Left renal cortex interstitium (tissue), 4 donors: ENCODE measurements at places on chromosomes 6 and 20. TPM values are rescaled to one million over a fixed set of nuclear protein-coding genes. Genes with fewer than 3 reads are reported as not detected.

Gene IMPG1
- polyA plus RNA-seq = 3.3 TPM

DNA sequence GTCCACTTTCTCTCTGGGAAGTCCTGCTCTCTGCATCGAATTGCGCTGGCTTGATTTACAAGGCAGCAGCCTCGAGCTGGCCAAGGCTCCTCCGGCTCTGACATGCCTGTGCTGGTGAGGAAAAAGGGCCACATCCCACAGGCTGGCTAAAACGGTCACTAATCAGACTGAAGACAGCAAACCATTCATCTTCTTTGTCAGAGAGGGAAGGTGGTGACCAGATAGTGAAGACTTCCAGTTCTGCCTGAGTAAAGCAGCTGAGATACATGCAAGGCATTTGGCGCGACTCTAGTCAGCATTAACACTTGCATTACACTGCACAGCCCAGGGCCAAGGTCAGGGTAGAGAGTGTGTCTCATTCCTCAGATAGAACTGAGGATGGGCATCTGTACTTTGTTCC, 203.2 kb upstream of the MAP3K7 start:
- no peak for DNase-seq

GRCh38 chr6:76790881-76791280, 672.4 kb downstream of the HTR1B start:
- no peak for DNase-seq

Gene SMOC2
- polyA plus RNA-seq = 38.2 TPM

GRCh38 chr6:27161946-27162603, 85.4 kb upstream of the PRSS16 start:
- no peak for DNase-seq

DNA sequence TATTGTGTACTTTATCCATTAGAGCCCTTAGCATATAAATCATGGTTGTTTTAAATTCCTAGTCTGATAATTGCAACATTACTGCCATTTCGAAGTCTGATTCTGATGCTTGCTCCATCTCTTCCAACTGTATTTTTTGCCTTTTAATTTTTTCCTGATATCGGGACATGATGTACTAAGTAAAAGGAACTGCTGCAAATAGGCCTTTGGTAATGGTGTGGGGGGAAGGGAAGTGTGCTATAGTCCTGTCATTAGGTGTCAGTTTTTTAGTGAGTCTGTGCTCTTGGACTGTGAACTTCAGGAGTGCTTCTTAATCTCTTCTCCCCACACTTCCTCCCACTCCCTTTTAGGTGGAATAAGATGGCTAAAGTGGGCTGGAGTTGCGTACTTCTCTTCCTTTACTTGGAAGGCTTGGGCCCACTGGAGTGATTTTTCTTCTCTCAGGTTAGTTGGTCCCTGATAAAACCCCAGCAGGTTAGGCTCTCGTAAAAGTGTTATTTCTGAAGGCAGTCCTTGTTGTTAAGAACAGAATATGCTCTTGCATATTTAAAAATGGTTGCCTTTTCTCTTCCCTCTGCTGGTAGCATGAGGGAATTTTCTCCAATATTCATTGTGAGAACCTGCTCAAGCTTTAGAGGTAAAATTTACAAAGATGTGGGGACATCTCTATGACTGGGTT, 18.1 kb downstream of the STXBP5 start:
- no peak for DNase-seq

Gene GRIK2
- polyA plus RNA-seq = 12.1 TPM

DNA sequence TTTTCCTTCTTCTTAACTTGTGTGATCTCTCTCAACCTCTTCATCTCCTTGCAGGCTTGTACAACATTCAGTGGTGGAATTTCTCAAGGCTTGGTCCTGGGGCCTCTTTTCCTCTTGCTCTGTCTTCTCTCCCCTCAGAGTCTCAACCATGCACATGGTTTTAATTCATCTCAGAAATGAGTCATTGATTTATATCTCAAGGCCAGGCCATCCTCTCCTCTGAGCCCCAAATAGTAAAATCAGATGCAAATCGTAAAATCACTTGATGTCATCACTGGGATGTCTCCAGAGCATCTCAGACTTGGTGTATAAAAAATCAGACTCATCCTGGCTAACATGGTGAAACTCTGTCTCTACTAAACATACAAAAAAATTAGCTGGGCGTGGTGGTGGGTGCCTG, 85.0 kb downstream of the FNDC1 start:
- no peak for DNase-seq

DNA sequence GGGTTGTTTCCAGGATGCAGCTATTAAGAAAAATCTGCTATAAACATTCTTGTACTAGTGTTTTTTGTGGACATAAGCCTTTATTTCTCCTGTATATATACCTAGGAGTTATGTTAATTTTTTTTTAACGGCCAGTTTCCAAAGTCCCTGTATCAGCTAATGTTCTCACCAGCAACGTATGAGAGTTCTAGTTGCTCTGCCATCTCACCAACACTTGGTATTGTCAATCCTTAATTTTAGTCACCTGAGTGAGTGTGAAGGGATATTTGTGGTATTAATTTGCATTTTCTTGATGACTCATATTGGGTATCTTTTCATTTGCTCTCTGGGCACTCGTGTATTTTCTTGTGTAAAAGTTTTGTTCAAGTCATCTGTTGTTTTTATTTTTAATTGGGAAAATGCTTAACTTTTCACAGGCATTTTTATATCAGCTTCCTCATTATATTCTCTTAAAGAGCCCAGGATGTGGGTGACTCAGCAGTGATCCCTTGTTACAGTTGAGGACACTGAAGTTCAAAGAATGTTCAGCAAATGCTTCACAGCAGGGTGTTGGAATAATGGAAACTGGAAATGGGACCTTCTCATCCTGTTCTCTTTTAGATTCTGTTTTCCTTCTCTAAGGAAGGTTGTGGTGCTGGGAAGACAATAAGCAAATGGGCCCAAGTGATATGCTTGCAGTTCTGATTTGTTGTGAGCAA, 211.7 kb upstream of the PRND start:
- no peak for DNase-seq

Gene ID4
- 159 TPM for polyA plus RNA-seq

Gene CST4
- polyA plus RNA-seq = not detected

GRCh38 chr6:4559281-4559875, 216.8 kb upstream of the CDYL start:
- DNase-seq = no peak

DNA sequence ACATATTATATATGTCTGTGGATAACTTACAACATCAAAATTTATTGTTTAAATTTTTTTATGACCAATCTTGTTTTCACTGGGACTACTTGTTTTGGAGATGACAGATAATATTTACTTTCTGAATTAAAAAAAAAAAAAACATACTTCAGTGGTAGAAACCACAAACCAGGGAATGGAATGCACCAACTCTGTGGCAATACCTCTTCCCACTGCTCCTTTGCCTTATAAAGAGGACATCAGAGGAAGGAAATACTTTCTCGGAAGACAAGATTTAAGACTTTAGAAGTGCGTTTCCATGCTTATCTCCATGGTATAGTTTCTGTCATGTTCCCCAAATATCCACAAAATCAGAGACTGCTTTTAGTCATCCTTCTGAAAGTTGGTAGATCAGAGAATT, 1241.1 kb upstream of the EYS start:
- DNase-seq = no peak

DNA sequence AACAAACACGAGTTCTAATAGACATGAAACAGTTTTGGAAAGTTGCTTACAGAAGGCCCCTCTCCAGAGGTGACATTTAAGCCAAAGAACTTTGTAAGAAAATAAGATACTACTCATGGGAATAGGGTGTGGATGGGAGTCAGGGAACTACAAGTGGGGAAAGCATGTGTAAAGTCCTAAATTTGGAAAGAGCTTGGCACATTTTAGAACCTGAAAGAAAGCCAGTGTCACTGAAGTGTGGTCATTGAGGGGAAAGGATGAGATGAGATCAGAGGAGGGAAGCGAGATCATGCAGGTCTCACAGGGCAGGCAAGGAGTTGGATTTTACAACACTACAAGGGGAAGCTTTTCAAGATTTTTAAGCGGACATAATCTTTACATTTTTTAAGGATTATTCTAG, 38.0 kb downstream of the VGLL2 start:
- no peak for DNase-seq

DNA sequence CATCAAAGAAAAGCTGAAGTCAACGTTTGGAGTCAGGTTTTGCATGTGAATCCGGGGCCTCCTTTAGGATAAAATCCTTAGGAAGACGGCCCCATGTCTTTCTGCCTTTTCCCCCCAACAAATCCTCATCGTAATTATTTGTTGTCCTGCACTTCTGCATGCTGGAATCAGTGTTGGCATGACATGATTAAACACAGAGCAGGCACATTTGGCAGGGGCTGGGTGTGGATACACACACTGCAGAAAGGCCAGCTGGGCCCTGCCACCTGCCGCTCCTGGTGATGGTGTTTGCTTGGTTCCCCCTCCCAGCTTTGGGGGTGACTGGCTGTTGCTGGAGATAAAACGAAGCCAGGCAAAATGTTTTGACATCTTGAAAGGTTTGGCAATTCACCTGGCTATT, 46.3 kb upstream of the FOXA2 start:
- no peak for DNase-seq

GRCh38 chr20:31835977-31836852, 9.2 kb downstream of the FOXS1 start:
- DNase-seq = no peak

GRCh38 chr20:56504373-56505005, 20.1 kb upstream of the FAM209A start:
- no peak for DNase-seq

Gene KCNB1
- polyA plus RNA-seq = 0.47 TPM

Gene TAPBP
- polyA plus RNA-seq = 53.6 TPM

DNA sequence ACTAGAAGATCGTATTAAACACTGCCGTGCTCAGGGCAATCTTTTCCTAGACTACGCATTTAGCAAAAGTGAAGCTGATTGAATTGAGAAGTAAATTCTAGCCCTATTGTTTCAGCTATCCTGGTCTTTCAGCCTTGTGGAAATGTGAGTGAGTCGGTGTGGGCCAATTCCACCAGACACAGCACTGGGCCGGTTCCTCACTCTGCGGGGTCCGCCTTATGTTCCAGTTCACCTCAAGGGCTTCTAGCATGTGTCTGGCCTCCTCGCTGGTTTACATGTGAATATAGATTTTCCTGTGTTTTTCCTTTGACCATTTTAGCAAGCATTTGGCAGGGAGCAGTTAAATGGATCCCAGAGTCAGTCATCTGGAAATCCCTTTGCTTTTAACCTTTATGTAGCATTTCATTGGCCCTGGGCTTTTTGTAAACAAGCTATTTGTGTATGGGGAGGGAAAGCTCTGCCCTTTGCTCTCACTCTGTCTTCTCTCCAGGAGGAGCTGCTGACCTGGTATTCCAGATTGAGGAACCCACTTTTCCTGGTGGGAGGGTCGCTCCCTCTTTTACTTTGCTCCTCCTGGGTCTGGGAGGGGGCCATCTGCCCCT, 12.4 kb upstream of the GTSF1L start:
- DNase-seq = no peak

DNA sequence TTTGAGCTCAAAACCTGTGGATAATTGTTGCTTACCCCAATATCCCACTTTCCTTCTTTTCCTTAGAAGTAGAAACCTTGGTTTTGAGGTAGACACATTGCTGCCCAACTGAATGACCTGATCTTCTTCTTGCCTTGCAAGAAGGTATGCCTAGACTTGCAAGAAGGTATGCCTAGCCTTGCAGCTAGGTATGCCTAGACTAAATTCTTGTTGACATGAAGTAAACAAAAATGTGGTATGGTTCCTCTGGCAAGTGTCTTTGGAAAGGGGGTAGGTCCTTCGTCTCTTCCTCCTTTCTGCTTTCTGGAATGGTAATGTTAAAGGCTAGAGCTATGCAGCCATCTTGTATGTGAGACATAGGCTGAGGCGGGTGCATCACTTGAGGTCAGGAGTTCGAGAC, 129.2 kb downstream of the GMPR start:
- no peak for DNase-seq

GRCh38 chr6:17361013-17361412, 32.4 kb upstream of the CAP2 start:
- no peak for DNase-seq

DNA sequence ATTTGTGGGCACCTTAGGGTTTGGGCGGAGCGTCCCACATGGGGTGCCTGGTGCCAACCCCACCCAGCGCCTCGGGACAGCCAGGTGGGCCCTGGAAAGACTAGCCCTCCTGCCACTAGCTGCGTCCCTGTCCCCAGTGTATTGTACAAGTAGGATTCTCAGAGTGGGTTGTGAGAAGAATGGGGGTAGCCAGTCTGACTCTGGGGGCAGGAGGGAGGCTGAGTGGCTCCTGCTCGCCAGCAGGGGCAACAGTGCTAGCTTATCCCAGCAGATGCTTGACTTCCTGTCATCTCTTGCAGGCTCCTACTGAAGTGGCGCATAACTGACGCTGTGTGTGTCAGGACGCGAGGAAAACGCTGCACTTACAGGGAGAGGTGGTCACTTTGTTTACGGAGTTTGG, 9.3 kb downstream of the PSMA7 start:
- no peak for DNase-seq

GRCh38 chr6:159311618-159312017, 142.4 kb downstream of the FNDC1 start:
- no peak for DNase-seq

GRCh38 chr6:117034971-117035370, 157.9 kb downstream of the RFX6 start:
- no peak for DNase-seq

DNA sequence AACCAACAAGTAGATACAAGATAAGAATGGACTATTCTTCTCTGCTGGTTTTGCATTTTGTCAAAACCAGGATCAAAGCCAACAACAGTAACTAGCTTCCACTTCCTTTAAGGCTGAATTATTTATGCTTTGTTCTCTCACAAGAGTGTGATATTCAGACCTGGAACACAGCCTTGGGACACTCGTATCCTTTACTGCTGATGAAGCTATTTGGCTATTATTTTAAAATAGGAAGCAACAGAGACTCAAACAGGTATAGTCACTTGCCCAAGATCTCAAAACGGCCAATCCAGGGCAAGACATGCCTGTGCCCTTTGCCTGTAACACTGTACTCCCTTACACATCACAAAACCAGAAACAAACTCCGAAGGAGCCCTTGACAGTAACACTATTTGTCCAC, 19.9 kb downstream of the SPTLC3 start:
- DNase-seq = no peak

Gene MTCH1
- 162 TPM for polyA plus RNA-seq

- no peak for DNase-seq
Observed at GRCh38 chr6:85824329-85824728, 181.6 kb upstream of the SYNCRIP start.

GRCh38 chr6:116667623-116668022, 943 bp downstream of the ZUP1 start:
- DNase-seq = no peak

Gene MTO1
- 30.2 TPM for polyA plus RNA-seq
